ENCODE measurements at places on chromosomes 5 and 9. TPM values are rescaled to one million over a fixed set of nuclear protein-coding genes. Genes with fewer than 3 reads are reported as not detected.

ATP6V1G1 gene
- total RNA-seq: 138 TPM

OTP gene
- not detected for total RNA-seq

FCN2 gene
- 39.0 TPM for total RNA-seq

DNA sequence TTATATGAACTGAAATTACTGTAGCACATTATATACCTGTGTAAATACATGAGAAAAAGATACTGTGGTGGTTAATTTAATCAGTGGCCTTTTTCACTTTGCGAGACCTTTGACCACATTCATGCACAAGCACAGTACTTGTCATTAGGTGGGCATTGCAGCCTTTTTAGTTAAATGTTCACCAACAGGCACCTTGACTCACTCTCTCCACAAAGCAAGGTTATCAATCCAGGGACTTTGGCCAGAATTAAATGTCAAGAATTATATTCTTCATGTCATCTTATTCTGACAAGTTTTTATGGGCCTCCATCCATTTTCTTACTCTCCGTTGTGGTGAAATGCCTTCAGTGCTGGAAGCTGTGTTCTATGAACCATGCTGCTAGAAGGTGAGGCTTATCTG is 72.2 kb downstream of the AOPEP start:
- no peak for DNase-seq

GRCh38 chr9:90964101-90965020 is 162.7 kb downstream of the SYK start:
- no peak for DNase-seq

DNA sequence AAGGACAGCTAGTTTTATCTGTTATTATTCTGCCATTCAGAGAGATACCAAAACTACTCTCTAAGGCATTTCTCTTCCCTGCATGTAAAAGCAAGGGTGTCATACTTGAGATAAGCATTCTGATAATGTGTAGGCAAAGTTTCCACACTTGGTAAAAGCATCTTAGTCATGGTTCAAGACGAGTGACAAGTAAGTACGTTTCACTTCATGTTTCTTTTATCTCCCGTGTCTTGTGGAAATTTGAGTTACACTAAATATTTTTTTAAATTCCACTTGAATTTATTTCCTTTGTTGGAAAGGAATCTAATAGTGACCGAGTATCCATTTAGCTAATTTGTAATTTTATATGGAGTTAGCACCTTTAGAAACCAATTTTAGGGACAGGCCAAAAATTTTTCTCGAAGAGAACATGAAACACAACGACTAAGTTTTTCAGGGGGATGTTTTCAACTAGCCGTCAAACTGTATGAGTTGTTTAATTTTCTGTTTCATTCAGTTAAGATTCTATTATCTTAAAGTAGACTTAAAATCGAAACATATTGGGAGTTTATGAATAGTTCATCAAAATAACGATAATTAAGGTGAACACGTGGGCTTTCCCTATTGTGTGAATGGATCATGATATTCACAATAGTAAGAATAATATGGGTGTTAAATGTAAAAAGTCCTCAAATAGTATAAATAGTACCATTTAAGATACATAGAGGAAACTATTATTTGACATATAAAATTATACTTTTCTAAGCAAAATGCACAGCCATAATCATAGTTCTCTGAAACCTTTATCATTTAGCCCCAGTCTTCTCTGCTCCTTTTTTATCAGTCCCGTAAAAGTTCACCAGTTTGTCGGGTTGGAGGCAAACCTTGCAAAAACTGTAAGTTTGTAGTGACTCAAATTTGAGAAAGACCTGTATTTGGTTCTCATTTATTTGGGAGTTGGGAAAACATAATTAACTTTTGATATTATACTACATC is 1.6 kb downstream of the RFESD start:
- DNase-seq: no peak

- DNase-seq: no peak
Measured at GRCh38 chr9:75197561-75197960, 109.2 kb downstream of the OSTF1 start.

- peak; percentile 5 for DNase-seq
Measured at GRCh38 chr9:93899609-93900435, 55.3 kb downstream of the BARX1 start.

DNA sequence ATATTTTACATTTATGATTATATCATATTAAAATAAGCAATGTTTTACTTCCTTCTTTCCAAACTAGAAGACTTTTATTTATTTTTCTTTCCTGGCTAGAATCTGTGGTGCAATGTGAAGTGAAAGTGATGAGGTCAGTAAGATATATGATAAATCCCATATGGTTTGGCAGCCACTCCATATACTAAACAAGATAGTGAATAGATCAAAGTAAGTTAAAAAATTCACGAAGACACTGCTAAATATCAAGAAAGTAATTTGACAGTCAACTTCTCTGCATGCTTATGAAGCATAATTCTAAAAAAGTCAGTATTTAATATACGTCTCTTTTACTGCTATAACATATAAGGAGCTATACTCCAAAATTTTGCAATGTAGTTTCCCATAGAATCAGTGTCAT is 972.8 kb downstream of the DTWD2 start:
- DNase-seq: no peak

- DNase-seq: no peak
Measured at GRCh38 chr5:14650052-14650451, 14.5 kb upstream of the OTULIN start.

GRCh38 chr5:36252722-36253365 is 11.1 kb upstream of the NADK2 start:
- DNase-seq: no peak

DNA sequence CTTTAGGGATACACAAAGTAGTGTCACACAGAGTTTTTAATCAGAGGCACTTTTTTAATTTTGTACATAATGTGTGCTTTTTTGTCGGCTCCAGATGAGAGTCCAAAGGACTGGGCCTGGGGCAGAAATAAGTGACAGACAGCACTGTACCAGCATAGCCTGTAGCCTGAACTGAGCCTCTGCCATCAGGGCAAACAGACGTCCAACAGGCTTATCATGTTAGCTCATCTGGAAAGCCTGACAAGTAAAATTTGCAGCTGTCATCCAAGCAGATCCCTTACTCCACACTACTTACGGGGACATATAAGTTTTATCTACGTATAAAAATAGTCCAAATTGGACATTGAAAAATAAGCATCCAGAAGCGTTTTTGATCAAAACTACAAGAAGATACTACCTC is 233.1 kb upstream of the GAS1 start:
- no peak for DNase-seq

DNA sequence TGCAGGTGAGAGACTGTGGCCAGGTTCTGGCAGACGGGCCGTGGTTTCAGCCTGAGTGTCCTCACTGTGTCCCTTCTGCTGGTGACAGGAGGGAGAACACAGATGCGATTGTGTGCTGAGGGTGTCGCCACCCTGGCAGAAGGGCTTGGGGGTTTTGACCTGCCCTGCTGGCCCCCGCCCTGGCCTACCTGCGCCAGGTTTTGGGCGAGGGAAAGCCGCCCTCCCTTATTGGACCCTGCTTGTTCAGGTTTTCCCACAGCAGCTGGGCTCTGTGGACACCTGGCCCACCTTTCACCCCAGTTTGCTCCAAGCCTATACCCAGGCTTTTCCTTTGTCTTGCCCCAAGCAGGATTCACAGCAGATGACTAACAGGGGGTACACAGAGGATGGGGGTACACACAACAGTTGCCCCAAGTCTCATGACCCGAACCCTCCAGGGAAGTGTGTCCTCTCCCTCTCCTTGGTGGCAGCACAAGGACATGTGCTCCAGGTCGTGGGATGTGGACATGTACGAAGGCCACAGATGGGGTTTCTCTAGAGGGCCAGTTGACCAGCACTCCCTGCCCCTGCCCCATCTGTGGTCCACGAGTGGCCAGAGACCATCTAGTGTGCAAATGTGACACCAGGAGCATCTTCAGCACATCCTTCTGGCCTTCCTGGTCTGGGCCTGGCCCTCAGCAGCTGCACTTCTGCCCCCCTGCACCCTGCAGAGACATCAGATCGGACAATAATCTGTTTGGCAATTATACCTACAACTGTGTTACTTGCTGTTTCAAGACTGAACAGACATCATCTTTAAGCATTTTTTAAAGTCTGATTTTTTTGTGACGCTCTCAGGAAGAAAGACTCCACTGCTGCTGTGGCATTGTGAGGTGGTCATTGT is 265.8 kb upstream of the IRX4 start:
- DNase-seq: no peak

- peak; percentile 55 for DNase-seq
Measured at GRCh38 chr5:142426129-142427014, 101.6 kb upstream of the SPRY4 start.

GRCh38 chr9:111904891-111905291 is 8.3 kb downstream of the UGCG start:
- DNase-seq: no peak

GRCh38 chr5:10857338-10857733 is 96.3 kb upstream of the DAP start:
- DNase-seq: no peak

DNA sequence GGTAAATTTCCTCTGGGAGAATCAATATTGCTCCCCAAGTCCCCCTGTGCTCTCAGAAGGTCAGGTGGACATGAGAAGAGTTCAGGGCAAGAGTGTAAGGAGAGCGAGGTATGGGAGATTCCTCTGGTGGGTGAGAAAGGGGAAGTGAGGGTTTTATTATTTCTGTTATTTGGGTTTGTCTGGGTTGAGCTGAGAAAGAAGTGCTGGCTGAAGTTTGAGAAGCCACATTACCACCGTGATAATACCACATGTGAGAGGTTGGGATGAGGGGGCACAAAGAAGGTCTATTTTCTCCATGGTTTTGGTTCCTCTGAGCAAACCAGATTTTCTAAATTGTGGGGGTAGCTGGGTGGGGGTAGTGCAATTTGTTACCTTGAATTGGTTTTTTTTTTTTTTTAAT is 350.4 kb downstream of the OSTF1 start:
- no peak for DNase-seq

- no peak for DNase-seq
Measured at GRCh38 chr9:33698267-33698666, 97.1 kb upstream of the PRSS3 start.

- no peak for DNase-seq
Measured at GRCh38 chr9:132801659-132802058, 76.4 kb downstream of the AK8 start.
